T-helper 9 cell (primary cell): ENCODE measurements at places on chromosomes 7 and 10.

DNA sequence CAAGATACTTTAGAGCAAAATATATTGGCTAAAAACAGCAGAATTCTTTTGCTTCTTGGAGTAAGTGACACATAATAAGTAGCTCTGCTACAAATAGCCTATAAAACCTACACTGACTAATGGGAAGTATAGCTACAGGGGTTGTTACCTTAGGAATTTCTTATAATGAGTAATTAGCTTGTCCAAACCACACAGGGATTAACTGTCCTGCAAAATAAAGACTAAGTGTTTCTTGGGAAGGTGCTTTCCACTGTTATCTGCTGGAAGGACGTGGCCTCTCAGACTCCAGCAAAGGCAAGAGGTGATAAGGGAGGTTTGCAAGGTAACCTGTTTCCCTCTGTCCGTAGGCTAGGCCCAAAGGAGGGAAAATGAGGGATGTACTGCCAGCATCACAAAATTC lies 302.4 kb downstream of the DOCK4 start:
- DNase-seq: no peak

DNA sequence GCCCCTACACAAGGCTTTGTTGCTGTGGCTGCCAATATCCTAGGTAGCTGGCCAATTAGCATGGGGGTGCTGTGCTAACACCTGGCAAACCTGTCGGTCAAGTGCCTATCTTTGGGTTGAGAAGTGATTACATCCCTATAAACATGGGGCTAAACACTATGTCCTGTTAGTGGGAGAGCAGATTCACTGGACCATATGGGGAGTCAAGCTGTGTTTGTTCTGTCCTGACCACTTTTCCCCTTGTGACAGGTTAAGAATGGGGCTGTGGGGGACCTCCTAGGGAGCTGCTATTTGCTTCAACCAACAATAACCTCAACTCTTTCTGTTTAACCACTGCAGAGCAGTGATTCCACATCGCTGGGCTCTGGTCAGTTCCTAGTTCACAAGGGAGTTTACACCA lies 151.5 kb upstream of the AOAH start:
- no peak for DNase-seq

DNA sequence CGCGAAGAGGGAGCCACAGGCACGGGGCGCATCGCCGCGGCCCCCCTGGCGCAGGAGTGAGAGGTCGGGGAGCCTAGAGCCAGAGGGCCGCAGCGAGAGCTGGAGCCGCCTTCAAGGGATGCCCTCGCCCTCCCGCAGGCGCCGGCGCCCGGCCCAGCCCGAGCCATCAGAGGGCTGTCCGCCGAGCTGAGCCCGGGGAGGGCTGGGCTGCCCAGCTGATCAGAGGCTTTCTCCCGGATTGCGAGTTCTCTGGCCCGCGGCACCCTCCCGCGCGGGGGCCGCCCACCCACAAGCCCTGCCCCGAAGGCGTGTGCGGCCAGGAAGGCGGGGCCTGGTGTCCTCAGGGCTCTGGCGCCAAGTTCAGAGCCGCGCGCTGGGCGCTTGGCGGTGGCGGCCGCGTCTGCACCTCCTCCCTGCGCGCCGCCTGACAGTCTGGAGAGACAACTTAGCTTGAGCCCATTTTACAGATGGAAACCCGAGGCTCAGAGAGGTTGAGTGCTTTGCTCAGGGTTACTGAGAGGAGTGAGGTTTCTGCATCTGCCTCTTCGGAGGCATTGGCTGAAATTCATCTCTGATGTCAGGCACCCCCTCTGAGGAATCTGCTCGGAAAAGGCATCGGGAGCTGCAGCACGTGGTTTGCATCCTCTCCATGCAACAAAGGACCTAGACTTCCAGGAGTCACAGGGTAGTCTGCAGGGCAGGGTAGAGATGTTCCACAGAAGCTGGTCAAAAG lies 3.8 kb upstream of the ANTXRL start:
- DNase-seq: peak; percentile 52

DNA sequence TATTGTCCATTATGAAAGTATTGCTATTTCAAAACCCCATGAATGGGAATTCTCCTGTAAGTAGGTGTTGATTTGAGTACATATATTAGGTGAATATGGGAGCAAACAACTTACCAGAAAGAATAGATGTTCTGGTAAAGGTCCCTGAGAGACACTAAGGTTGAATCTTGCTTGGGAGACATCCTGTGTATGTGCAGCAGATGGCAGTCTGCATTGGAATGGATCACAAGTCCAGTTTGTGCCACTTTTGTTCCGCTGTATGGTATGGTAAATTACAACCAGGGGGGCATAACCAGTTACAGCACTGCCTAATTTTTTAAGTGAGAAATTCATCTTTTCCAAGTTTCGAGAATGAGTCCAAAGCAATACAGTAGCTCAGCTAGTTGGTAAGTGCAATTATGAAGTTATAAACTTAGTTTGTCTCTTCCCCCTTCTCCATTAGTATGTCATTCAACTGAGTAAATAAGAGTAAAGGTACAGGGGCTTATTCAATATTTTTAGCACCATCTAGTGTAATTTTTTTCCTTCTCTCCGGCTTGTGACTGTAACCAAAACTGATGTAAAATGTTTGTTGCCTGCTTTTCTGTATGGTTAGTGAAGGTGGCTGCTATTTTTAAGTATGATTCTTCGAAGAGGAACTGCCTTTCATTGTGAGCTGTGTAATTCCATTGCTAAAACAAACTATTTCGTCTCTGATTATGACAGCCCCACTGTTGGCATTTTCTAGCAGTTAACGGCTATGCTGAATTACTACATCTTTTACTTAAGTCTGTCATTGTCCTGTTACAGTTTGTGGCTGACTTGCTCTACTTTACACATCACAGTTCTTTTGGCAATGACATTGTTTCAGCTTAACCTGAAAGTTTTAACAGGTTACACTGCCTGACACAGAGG lies 2.8 kb downstream of the MCU start:
- DNase-seq: no peak

GRCh38 chr7:87092568-87093091 lies 33.2 kb upstream of the ELAPOR2 start:
- no peak for DNase-seq

GRCh38 chr7:101077303-101078086 lies 7.8 kb upstream of the TRIM56 start:
- peak; percentile 78 for DNase-seq

DNA sequence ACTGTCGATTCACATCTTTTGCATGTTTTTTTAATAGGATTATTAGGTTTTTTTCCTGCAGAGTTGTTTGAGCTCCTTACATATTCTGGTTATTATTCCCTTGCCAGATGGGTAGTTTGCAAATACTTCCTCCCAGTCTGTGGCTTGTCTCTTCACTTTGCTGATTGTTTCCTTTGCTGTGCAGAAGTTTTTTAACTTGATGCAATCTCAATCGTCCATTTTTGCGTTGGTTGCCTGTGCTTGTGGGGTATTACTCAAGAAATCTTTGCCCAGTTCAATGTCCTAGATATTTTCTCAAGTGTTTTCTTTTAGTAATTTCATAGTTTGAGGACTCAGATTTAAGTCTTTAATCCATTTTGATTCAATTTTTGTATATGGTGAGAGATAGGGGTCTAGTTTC lies 95.4 kb downstream of the TBXAS1 start:
- no peak for DNase-seq

DNA sequence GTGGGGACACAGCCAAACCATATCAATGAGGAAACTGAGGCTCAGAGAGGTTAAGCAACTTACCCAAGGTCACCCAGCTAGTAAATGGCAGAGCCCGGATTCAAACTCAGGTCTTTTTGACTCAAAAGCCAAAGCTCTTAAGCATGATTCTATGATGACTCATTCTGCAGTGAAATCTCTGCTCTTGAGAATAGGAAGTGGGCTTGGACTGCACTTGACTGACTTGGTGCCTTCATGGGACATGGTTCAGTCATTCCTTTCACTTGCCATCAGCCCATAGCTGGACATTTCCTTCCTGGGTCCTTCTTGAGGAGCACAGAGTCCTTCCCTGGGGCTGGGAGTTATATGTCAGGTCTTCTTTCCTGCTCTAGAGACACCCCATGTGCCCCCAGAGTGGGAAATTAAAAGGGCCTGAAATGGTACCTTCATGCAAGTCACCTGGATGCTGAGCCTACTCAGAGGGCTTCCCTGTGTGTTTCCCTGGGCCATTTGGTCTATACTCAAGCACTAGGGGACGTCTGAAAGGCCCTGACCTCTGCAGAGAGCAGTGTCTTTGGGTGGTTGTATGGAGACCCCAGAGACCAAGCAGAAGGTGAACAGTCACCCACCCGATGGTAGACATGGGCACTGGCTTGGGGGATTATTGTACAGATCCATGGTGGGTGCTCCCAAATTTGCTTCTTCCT lies 62.4 kb upstream of the SDK1 start:
- no peak for DNase-seq

DNA sequence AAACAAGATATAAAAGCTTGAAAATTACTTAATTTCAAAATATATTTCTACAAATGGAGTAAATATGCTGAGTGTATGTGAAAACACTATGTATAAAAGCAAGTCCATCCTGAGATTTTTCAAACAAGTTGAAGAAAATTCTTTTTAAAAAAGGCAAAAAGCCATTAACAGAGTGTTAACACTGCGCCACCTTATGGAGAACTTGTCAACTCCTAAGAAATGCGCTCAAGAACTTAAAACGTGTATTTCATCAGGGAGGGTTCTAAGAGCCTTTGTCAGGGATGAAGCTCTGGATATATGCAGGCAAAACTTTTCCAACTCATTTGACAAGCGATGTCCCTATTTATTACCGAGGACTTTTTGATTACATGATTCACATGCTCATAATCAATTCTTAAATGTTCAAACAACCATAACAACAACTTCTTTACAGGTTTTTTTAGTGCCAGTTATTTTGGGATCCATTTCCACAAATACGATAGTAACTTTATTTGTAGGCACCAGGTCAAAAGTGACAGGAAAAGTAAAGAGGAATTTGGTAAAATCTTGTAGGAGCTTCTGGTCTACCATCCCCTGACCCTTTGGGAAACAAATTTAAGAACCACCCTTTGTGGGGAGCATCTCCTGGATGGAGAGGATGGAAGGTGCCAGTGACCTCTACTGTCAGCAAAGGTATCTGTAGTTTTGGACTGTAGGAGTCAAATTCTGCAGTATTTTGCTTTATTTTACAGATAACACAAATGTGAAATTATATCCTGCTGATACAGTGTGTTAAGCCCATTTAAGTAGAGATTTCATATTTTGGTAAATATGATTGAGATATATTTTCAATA lies 23.2 kb downstream of the CALCR start:
- DNase-seq: no peak

GRCh38 chr7:132377015-132377414 lies 199.3 kb downstream of the PLXNA4 start:
- no peak for DNase-seq

DNA sequence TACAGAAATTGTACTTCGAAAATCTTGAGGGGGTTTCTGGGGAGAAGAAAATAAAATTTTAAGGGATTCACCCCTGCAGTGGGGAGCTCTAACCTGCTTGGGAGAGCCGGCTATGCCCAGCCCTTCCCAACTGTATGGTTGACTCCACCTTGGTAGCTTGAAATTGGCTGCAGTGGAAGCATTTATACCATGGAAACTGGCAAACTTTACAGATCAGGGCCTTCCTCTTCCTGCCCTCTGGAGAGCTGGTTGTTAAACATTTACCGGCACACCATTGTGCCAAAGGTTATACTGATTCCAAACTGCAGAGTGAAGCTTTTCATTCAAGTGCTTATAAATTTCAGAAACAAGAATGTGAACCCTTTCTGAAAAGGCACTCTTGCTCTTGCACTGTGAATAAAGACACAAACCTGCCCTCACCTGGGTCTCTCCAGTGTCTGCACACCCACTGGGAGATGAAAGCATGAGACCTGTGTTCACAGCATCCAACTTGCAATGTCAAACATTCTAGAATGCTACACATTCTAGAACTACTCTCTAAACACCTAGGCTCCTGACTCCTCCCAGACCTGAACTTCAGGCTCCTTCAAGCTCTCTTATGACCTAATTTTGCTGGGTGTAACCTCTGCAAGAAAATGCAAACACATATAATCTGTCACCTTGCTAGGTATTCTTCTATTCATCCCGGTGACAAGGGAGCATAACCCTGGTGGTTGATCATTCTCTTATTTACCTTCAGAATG lies 44.7 kb downstream of the ABLIM1 start:
- no peak for DNase-seq

- no peak for DNase-seq
Observed at GRCh38 chr7:99121496-99122021, 22.3 kb downstream of the SMURF1 start.

GRCh38 chr7:38410056-38410455 lies 136.6 kb upstream of the TARP start:
- DNase-seq: no peak

DNA sequence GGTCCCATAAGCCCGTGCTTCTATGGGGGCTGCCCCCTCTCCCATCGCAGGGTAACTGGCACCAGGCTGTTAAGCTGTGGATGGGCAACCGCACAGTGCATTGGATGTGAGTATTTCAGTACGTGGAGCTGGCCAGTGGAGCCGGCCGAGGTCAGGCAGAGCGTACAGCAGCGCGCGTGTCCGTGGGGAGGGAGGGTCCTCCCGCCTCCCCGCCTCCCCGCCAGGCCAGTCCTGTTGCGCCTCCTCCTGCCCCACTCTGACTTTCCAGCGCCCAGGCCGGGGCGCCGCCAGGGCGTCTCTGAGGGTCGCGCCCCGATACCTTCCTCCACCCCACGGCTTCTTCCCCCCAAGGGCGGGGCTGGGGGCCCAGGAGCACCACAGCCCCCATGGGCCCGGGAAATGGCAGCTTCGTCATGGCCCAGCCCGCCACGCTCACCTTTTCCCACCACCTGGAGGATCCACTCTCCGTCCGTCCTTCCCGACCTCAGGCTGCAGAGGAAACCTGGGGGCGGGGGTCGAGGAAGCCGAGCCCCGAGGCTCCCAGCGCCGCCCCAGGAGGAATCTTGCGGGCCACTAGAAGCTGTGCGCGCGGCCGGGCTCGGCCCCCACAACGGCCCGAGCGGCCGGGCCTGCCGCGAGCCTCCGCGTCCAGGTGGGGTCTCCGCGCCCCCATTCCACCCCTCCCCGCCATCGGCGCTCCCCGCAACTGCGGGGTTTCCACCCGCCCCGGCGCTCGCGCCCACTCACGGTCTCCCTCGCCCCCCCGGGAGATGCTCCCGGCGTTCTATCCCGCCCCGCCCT lies 831 bp upstream of the PFKP start:
- DNase-seq: no peak

GRCh38 chr10:1376384-1376945 lies 320.3 kb downstream of the WDR37 start:
- no peak for DNase-seq

DNA sequence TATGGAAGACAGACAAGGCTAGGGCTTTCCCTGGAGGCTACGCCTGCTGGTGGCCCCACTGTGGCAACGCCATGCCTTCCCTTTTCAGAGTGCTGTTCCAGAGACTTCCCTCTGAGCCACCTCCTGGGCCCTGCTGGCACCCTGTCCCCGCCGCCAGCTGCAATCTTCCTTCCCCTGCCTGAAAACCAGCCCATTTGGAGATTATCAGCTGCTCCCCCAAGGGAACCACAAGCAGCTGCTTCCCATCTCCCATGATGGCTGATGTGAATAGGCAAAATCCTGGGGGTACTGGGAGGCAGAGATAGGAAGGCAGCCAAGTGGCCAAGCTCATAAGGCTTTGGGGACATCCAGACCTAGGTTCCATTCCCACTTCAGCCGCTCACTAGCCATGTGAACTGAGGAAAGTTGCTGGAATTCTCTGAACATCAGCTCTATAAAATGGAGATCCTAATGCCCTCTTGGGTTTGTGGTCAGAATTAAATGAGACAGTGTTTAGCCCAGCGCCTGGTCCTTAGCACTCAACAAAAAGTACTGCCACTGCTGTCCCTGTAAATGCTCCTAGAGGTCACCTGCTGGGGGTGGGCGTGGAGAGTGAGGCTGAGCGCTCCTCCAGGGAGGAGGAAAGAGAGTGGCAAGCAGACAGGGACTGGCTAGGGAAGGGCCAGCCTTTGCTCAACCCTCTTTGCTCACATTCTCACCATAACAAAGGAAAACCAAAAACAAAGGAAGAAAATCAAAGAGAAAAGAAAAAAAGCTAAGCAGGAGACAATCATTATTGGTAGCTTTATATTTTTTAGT lies 5.9 kb downstream of the TSPAN33 start:
- DNase-seq: no peak
